ENCODE measurements at places on chromosomes 12 and 14.
A peak's percentile ranks its signal among the peaks of the same experiment; 100 is the strongest.

GRCh38 chr12:15931590-15932053, 20.5 kb downstream of the DERA start:
- no peak for DNase-seq

DNA sequence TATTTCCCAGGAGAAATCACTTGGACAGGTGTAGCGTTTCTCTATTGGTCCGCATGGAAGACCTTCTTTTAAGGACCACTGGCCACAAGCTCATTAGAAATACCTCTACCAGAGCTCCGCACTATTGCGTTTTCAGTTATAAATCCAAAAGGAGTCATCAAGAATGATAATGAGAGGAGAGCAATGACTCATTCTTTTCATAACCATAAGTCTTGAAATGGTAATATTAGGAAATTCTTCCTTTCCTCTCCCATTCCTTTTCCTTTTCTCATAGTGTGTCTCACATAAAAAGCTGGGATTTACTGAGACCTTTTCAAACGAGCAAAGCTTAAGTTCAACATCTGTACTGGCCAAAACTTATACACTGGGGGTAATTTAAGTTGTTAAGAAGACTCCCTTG, 215.7 kb downstream of the CPNE8 start:
- no peak for DNase-seq

GRCh38 chr12:74334780-74335179, 202.9 kb upstream of the ATXN7L3B start:
- no peak for DNase-seq

GRCh38 chr12:82685790-82686167, 927 bp upstream of the TMTC2 start:
- peak; percentile 99 for DNase-seq

DNA sequence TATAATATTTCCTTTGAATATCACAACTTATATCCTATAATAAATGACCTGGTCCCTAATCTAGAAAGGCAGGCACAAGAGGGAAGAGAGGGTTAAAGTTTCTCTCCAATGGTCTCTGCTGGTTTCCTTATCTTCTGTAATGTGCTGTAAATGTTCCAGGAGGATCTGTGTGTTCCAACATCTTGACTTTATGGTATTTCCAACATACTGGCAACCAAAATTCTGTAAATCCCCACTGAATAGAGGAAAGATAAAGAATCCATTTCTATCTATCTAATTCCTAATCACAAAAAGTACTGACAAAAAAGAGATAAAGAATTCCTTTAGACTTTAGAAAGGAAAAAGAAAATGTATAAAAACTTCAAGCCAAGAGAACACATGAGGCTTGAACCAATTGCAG, 146.4 kb upstream of the CCDC198 start:
- DNase-seq, result no peak

Data from posterior cingulate gyrus (tissue), 11 donors.